GDM1 (cell line): ENCODE measurements at places on chromosomes 4 and X.

GRCh38 chr4:72323227-72323626 is 245.8 kb downstream of the ADAMTS3 start:
- DNase-seq = no peak

DNA sequence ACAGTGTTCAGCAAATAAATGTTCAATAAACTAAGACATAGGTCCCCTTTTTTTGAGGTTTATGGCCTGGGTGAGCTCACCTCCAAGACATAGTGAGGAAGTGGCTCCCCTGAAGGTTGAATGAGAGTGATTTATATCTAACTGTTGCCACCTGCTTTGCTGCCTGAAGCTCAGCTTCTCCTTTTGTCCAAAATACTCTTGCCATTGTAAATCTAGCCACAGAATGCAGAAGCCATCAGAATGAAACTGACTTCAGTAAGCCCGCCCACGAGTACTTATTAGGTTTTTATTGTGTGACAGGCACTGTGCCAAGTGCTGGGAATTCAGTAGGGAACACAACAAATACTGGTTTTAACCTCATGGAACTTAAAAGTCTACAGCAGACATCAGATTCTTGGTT is 18.0 kb downstream of the SPINK2 start:
- DNase-seq = peak; percentile 93

GRCh38 chr4:5048721-5049120 is 2.6 kb upstream of the STK32B start:
- no peak for DNase-seq

DNA sequence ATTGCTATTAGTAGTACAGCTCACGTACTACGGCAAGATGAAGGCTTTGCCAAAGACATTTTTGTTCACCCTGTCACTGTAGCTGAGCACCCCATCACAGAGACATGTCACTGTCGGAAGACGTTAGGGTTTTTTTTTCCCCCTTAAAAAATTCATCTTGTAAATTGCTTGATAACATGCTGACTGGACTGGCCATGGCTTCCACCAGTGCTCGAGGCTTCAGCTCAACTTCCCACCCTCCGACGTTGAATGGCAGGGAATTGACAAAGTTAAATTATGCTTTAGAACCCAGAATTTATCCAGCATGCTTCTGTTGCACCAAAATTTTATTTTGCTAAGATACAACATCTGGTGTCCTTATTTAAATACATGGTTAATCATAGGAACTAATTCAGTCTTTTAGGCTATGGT is 707 bp upstream of the OTUD4 start:
- no peak for DNase-seq

GRCh38 chr4:24560868-24561368 is 23.4 kb downstream of the DHX15 start:
- DNase-seq = no peak

- no peak for DNase-seq
Observed at GRCh38 chrX:95056901-95057300, 1382.9 kb downstream of the FAM133A start.

DNA sequence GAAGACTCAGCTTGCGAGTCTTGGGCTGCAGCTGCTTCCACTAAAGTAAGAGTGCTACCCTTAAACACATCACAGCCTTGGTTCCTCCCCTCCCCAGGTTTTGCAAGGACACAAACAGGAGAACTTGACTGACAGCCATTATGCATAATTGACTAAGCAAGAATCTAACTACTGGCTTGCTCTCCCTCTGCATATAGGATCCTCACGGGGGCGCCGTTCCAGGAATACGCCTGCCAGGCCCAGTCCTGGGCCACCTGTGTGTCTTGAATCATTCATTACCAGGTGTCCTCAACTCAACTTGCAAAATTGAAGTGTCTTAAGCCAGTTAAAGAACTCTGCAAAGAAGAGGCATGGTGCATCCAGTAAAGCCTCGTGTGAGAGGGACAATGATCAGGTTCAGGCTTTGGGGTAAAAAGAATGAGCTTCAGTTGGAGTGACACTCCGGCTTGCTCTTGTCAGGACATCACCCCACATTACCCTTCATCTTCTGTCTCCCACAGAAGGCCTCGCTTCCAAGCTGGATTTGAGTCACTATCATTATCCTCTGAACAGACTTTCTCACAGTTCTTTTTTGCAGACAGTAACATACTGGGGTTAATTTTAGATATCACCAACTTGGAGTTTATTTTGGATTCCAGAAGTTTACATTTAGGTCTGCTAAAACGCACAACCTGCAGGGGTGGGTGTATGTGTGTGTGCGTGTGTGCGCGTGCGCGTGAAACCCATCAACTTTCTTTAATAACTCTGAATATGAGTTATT is 273.5 kb upstream of the HS3ST1 start:
- DNase-seq = no peak

- DNase-seq = no peak
Observed at GRCh38 chr4:148730766-148731165, 288.6 kb upstream of the NR3C2 start.

DNA sequence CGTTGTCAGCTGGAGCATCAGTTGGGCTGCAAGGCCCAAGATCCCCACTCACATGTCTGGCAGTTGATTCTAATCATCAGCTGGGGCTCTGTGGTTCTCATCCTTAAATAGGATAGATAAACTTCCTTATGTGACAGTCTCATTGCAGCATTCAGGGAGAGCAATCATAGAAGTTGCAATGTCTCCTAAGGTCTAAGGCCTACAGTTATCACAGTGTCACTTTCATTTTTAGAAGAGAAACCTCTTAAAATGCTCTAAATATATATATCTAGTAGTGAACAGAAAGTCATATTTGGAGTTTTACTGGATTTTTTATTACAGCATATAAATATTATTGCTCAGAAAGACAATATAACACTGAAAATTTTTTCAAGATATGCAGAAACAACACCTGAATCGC is 226.0 kb upstream of the PPP1R2C start:
- no peak for DNase-seq

GRCh38 chr4:74968456-74969164 is 35.7 kb downstream of the PARM1 start:
- no peak for DNase-seq

GRCh38 chr4:85151371-85151770 is 184.9 kb upstream of the WDFY3 start:
- DNase-seq = no peak

DNA sequence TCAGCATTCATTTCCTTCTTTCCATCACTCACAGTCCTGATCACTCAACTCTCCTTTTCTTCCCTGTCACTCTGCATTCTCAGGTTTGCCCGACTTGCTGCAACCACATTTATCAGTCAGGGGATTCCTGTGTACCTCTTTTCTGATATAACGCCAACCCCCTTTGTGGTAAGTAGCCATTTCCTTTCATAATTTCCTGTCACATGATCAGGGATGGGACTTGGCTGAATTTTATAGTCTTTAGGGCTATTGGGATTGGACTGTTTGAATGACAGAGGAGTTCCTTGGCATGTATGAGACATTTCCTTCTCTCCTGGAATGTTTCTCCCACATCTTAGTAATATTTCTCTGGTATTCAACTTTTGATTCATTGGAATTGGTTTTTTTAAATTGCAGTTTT is 11.0 kb downstream of the PGM2 start:
- peak; percentile 25 for DNase-seq

DNA sequence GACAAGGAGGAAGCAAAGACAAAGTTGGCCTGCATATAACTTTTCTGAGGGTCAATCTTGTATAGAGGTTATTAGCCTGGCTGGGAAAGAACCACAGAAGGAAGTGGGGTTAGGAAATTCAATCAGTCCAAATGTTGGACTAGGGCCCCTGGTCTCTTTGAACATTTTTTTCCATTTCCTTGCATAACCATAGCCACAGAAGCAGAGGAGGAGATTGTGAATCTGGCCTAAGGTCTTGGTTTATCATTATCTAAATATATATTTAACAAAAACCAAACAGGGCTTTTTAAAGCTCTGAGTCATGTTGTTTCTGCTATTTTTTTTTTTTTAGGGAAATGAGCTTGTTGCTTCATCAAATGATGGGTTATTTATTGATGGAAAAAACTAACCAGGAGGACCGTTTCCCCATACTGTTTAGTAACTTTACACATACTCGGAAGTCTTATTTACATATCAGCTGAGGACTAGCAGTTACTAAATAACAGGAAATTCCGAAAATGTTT is 97.7 kb upstream of the ACSL4 start:
- no peak for DNase-seq

DNA sequence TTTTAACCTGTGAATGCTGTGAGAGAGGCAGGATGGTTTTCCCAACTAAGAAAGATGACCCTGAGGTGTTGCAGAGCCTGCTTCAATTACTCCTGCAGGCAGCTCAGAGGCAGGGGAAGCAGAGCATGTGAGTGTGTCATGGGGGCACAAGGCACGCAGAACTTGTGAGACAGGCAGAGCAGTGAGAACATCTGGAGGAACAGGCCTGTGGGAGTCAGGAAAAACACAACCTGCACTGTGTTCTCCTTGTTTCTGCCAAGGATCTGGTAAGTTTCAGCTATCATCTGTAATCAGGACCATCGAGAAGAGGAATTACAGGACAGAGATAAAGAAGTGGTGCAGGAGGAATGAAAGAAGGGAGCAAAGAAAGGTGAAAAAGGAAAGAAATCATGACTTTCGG is 741.8 kb upstream of the INTU start:
- DNase-seq = no peak

DNA sequence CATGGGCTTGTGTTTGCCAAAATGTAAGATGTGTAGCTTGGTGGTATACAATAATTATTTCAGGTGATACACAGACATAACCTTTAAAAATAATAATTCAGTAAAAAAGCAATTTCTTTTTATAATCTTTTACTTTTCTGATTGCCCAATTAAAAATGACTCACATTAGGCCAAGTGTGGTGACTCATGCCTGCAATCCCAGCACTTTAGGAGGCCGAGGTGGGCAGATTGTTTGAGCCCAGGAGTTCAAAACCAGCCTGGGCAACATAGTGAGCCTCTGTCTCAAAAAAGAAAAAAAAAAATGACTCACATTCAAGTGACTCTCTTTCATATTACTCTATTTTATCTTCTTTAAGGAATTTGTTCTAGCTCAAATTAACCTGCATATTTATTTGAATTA is 449.4 kb upstream of the HTR2C start:
- no peak for DNase-seq

DNA sequence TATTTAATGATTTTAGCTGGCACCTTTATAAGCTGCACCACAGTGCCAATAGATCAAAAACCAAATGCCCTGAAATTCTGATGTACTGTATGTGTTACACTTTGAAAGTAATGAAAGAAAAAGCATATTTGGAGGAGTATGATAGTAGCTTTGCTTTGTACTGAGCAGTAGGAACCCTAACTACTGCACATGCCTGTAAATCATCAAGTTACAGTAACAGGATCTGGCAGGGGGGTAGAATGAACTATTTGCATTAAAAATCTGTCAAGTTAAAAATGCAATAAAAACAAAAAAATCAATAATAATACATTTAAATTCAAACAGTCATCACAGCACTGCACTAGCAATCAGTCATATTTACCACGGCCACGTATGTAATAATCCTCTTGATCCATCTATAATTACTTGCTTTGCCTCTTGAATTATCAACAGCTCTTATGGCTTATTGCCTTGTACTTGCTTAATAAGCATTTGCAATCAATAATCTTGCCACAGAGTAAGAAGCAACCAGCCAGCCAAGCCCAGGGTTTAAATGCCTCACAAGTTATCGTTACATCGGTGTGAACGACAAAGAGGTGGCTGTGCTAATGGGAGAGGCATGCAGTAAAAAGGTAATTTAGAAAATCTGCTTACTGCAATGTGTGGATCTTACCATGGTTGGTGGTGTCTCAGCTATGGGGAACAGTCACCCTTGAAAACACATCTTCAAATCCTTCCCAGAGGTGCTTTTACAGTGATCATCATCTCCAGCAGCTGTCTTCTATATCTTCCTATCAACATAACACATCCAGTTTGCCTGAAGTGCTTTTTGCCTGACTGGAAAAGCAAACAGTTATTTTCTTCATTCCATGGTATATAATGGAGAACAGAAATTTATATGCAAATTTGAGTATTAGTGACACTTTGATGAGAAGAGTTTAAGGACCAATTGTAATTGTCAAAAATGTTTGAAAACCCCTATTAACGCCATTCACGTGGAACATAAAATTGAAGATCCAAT is 1812.1 kb upstream of the ADGRL3 start:
- no peak for DNase-seq

DNA sequence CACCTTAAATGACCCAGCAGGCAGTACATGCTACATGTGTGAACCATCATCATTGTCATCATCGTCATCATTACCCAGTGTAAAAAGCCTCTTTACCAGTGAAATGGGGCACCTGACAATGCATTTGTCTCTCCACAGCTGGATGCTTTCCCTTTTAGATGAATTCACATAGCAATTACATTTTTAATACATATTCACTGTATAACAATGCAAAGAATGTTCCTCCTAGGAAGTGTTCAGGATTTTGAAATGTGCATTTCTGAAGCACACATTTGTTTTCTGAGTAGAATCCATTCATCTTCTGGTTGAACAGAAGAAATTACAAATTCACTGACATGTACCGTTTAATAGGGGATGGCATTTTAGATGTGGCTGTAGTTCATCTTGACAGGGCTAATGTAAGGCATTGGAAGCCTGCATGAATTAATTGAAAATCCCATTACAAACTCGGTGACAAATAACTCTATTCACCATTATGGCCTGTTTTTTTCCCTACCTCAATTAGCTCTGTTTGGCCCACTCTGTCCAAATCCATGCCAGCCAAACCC is 111.1 kb downstream of the SH3RF1 start:
- DNase-seq = no peak

DNA sequence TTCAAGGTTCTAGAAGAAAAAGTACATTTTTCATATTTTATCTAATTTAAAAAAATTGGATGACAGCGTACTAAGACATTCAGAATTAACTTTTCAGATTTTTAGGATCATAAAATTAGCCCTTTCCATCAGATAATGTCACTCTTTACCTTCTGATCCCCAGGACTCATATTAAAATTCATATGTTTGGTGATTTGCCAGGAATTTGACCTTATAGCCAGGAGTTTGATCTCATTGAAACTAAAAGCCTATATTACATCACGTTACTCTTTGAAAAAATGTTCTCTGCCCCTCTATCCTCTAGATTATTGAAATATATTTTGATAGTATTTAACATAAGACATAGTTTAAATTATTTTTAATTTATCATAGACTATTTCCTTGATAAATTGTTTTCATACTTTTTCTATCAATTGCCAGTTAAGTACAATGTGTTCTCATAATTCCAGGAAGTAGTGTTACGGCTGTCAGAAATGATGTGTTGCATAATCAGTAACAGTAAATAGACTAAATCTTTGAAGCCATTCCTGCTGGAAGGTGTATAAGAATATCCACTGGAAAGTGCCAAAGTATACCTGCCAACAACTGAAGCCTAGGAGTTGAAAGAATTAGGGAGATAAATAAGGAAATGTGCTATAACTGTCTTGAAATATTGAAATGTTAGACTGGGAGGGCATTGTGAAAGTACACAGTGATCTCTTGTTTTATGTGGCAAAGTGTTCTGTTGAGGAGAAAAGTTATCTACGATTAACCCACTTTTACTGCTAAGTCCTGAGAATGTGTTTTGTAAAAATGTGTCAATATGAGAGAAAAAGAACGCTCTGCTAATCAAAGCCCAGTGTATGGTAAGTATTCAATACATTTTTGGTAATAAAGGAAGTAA is 32.9 kb upstream of the PDGFC start:
- DNase-seq = no peak

DNA sequence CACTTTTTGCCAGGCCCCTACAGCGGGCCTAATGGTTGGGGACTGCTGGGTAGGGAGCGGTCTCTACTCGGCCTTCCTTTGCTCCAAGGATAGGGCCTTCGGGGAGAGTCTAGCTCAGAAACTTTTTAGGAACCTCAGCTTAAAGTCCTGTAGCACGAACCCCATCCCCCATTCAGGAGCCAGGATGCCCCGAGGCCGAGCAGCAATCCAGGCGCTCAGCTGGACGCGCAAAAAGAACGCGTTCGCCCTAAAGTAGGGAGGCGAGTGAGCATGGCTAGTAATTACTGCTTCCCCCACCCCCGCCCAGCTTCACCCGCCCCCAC is 9.7 kb downstream of the POU4F2 start:
- DNase-seq = no peak
